ENCODE measurements at places on chromosomes 4 and X. TPM values are rescaled to one million over a fixed set of nuclear protein-coding genes. Genes with fewer than 3 reads are reported as not detected.

The MSANTD1 gene
- total RNA-seq, result 1.0 TPM

The DKK2 gene
- 28.2 TPM for total RNA-seq

The VEGFC gene
- 6.8 TPM for total RNA-seq

The AIMP1 gene
- total RNA-seq, result 15.1 TPM

The OPRPN gene
- not detected for total RNA-seq

The FAM236B gene
- total RNA-seq, result not detected

The PABPC1L2B gene
- not detected for total RNA-seq

The XAGE2 gene
- total RNA-seq, result not detected

The PAGE1 gene
- not detected for total RNA-seq

The SLC2A9 gene
- total RNA-seq, result 1.0 TPM

The CORIN gene
- total RNA-seq, result 2.1 TPM

All from skeletal muscle tissue (tissue), 5 donors.